ENCODE measurements at places on chromosomes 5 and 9.

GRCh38 chr5:111901296-111901695, 144.3 kb upstream of the NREP start:
- DNase-seq = no peak

GRCh38 chr5:138466900-138467710, 1.8 kb downstream of the EGR1 start:
- no peak for DNase-seq

- DNase-seq = no peak
Measured at GRCh38 chr9:78109075-78109474, 77.5 kb upstream of the GNAQ start.

DNA sequence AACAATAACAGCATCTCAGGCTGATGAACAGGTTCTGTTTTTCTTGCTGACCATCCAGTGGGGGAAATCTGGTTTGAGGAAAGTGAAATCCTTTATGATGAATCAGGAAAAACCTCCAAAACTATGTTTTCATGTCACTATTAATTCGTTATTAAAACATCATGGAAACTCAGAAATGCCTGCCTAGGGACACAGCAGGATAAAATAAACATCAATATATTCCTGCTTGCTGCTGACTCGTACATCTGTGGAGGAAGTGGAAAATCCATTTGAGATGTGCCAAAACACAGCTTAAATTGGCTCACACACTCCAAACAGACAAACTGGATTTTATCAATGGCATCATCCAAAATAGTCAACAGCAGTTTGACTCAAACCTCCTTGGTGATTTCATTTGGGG, 53.0 kb downstream of the TEK start:
- DNase-seq = no peak

GRCh38 chr5:57989378-57989777, 470.5 kb downstream of the PLK2 start:
- no peak for DNase-seq

DNA sequence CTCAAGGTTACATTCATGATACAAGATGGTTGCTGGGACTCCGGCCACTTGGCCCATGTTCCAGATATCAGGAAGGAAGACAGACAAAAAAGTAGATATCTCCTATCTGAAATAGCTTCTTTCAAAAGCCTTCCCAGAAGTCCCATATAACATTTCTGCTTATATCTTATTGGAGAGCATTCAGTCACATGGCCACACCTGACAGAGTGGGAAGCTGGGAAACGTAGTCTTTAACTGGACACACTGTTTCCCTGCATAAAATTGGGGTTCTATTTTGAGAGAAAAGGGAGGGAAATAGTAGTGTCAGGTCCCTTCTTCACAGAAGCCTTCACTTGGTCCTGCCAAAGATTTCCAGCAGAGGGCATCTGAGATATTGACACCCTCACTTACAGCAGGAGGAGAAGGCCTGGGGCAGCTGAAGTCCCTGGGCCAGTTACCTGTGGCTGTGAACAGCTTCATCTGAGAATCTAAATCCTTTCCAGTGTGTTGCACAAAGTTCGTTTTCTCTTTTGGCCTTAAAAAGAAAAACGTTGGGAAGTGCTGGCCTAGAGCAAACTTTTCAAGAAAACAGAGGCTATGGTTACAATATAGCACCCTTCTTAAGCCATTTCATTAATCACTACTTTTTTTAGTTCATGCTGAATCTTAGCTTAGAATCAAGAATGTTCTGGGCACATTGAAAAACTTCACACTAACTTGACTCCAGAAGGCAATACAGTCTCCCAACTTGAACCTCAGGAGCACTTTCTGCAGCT, 33.5 kb downstream of the SPEF2 start:
- DNase-seq = no peak

GRCh38 chr5:158039441-158039840, 180.5 kb upstream of the CLINT1 start:
- no peak for DNase-seq

DNA sequence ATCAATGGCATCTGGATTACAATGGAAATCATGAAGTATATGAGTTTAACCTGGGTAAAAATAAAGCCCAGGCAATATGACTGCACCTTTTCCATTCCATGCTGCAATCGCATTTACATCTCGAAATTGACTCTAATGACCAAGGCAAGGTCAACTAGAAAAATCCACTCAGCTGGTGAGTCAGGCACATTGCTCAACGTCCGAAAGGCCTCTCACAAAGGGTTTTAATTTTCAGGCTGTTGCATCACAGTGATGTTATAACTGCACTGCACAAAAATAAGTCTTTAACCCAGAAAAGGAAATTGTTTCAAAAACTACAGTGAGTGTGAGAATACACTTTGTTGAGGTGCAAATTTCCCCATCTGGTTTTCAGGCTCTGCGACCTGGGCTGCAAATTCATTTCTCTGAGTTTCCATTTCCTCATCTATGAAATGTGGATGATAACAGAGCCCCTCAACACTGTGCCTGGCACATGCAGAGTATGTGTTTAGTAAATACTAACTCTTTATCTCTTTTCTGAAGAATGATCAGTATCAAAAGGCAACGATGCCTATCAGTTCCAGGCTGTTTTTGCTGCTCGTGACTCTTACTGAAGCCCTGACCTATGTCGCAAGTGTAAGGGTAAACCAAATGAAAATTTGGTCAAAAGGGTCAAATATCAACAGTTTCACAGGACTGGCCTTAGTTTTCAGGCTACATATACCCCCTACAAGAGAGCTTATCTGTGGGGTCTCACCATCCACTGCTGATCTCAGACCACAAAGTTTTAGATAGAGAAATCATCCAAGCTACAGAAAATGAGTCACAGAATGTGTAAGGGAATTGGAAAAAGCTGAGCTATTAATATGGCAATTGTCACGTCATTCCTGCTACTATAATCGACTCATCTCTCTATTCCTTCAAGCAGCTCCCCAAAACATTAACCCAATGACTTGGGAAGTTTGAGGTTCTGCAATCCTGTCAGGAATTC, 4.1 kb downstream of the NFIL3 start:
- DNase-seq = no peak

Data from NCI-H1092 (cell line).